ENCODE measurements at places on chromosomes 1 and 21.

DNA sequence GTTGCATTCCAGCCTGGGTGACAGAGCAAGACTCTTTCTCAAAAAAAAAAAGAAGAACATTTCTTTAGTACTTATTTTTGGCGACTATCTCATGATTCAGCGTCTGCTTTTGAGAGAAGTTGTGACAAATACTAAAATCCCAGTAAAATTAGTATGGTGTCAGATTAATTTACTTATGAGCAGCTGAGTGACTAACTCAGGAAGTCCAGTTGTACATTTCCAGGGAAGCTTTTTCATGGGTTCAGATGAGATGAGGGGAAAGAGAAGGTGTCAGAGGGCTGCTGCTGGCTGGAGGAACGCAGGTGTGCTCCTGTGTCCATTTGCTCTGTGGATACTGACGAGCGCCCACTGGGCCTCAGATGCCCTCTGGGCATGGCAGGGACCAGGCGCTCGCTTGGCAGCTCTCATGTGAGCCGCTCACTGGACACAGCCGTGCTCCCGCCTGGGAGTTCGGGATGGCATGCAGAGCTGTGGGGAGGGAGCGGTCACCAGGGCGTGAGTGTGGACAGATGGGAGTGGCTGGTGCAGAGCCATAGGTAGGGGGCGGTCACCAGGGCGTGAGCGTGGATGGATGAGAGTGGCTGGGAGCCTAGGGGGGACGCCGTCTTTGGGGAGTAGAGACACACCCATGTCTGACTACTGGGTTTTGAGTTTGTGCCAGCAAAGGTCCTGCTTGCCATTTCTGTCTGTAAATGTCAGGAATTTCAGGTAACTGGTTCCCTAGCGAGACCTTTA is 55.0 kb downstream of the ADARB1 start:
- DNase-seq = no peak

DNA sequence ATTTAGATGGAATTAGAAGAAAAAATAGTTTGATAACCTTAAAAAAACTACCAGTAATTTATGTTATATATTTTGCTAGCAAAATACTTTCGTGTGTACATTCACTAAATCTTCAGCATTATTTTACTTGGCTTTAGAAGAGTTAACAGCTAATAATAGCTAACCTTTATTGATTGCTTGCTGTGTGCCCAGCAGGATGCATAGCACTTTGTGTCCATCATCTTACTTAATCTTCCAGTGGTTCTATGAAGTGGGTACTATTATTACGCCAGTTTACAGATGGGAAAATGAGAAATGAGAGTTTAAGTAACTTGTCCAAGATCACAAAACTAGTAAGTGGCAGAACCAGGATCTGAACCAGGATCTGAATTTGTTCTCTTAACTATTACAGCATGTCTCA is 41.7 kb upstream of the GPR25 start:
- DNase-seq = no peak

DNA sequence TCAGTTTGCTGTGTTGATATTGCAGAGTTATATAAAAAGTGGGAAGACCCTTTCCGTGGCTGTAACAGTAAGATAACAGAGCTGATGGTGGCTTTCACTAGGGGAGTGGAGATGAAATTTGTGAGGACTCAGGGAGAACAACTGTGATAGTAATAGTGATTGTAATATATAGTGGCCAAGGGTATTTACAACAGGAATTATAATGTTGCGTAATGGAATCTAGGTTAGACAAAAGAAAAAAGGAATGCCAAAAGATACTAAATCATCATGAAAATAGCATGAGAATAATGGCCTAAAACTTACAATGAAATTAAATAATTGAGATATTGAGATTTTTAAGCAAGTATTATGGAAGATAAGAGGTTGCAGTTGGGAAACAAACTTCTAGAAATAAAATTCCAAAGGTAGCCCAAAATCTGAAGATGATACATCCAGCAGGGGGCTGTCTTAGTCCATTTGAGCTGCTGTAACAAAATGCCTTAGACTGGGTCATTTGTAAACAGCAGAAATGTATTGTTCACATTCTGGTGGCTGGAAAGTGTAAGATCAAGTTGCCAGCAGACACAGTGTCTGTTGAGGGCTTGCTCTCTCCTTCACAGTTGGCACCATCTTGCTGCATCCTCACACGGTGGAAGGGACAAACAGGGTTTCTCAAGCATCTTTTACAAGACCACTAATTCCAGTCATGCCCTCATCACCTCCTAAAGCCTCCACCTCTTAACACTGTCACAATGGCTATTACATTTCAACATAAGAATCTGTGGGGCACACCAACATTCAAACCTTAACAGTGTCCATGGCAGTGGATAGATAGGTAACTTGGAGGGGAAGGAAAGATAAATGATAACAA is 711.2 kb downstream of the MRPL39 start:
- no peak for DNase-seq

- DNase-seq = no peak
Observed at GRCh38 chr1:202160377-202160940, at the start of gene PTPN7. Gene PTPN7 (minus strand): TSS chr1:202160602. CDS start chr1:202159402, 1,200 bp downstream.

DNA sequence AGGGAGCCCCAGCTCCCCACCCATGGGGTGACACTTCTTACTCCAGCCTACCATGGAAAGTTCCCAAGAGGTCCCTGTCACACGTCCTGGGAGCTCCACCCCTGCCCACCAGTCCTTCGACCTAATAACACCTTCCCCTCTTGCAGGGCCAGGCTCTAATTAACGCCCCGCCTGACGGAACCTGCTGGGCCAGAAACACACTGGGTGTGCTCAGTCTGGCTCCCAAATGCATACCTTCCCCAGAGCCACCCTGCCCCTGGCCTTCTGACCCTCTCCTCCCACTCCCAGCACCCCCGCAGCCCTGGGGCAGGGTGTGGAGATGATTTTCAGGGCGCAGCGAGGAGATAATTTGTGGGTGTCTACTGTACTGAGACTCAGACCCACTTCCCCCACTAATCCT is 20.6 kb downstream of the PGLYRP3 start:
- no peak for DNase-seq

GRCh38 chr1:52454779-52455178 is 50.4 kb downstream of the PRPF38A start:
- no peak for DNase-seq

- DNase-seq = no peak
Observed at GRCh38 chr1:225378880-225379279, 49.0 kb downstream of the LBR start.

DNA sequence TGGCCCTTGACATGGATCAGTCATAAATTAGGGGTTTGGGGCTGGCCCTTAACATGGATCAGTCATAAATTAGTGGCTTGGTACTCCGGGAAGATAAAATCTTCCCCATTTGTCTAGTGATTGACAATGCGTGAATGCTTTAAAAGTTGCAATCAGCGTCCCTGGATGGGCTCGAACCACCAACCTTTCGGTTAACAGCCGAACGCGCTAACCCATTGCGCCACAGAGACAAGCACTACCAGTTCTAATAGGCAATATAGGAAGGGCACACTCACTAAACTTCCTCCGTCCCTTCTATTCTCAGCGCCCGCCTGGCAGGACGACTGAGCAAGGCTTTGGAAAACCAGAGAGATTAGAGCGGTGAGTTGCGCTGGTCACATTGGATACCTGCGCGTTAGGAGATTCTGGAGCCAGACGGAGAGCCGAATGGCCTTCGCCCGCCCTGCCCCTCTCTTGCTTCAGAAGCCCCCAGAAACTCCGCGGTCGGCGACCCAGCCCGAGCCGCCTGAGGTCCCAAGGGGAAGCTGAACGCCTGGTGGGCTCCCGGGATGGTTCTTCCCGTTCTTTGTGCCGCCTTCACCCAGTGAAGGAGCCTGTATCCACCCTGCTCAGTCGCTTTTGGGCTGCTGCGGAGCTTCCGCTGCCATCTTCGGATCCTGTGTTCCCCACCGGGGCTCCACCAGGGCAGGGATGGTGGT is 235.9 kb downstream of the FAM72C start:
- DNase-seq = peak; percentile 15

GRCh38 chr1:167499106-167499505 is 19.2 kb downstream of the CD247 start:
- DNase-seq = no peak
